ENCODE measurements at places on chromosomes 5 and 9.

- no peak for DNase-seq
Measured at GRCh38 chr5:105836268-105836667, 1834.5 kb downstream of the EFNA5 start.

GRCh38 chr5:174723979-174724483, 351 bp upstream of the MSX2 start:
- no peak for DNase-seq

- DNase-seq, result no peak
Measured at GRCh38 chr5:145237843-145238242, 597.3 kb downstream of the PRELID2 start.

DNA sequence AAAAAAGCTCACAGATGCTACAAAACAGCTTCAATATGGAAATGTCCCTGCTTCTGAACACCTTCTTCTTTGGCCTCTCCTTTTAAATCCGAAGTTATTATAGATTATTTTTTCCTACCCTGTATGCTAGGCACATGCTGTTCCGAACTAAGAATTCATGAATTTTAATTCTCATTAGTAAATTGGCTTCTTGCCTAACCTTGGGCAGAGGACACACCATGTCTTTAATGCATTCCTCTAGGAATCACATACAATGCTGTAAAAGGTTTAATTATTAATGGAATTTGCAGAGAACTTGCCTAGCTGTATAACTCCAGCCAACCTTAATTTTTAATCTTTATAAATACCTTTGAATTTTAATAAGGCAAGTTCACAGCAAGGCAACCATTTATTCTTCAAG, 234.4 kb downstream of the NTRK2 start:
- DNase-seq, result no peak

- no peak for DNase-seq
Measured at GRCh38 chr5:677131-678101, 15.7 kb downstream of the TPPP start.

- DNase-seq, result no peak
Measured at GRCh38 chr5:130875656-130876055, 289.4 kb downstream of the HINT1 start.

DNA sequence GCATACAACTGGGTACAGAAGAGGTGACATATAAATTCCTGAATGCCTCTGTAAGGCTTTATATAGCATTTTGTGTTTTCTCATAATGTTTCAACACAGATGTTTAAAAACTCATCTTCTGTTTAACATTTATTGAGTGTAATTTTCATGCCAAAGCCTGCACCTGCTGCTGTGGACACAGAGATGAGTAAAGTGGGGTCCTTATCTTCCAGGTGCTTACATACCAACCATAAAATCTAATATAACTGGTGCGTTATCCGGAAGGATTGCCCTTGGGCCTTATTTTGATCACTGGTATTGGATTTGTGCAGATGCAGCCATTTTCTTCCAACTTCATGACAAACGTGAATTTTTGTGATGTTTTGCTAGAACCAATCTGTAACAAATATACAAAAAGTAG, 222.3 kb downstream of the DMRT2 start:
- DNase-seq, result no peak

GRCh38 chr9:117725426-117725887, 21.3 kb downstream of the TLR4 start:
- DNase-seq, result no peak

DNA sequence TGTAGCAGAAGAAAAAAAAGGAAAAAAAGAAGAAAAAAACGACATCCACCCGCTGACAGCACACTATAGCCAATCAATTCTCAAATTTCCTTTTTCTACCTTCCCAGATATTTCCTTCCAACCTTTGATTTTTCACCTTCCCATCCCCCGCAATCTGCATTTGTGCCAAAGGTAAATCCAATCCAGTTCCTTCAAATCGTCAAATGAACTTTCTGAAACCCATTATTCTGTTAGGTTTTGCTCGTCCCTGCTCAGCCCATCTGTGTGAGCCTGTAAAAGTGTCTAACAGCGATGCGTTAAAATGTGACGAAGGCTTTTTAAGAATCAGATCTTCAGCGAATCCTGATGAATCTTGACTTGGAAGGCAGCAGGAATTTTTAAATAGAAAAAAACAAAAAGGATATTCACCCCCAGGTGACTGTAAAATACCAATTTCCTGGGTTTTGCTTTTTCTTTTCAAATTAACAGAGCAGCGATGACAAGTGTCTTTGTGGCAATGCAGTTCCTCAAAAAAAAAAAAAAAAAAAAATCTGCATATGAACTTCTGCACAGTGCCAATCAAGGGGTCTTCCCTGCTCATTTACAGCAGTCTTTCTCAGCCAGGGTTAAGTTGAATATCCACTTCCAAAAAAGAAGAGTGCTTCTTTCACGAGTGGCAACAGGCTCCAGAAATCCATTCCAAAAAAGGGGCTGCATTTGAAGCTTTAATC, 367 bp upstream of the SHC3 start:
- DNase-seq, result no peak

DNA sequence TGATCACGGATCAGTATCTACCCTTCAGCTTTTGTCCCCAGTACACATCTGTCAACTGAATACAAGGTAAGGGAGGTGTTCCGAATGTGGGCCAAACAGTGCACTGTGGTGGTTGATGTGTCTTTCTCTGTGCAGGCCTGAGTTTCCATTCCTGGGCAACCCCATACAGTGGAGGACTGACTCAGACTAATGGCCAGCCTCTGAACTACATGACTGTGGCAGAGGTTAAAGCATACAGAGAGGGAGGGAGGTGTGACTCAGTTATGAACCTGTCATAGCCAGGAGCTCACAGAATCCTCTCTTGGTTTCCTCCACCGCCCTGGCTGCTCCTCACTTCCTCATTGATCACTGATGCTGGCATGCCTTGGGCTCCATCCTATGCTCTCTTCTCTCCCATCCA, 136.4 kb upstream of the TAS2R1 start:
- no peak for DNase-seq

- no peak for DNase-seq
Measured at GRCh38 chr9:131918481-131918880, 161.2 kb downstream of the MED27 start.

GRCh38 chr9:107409581-107410389, 79.8 kb downstream of the KLF4 start:
- DNase-seq, result no peak

GRCh38 chr9:36728651-36729520, 156.2 kb downstream of the MELK start:
- DNase-seq, result peak; percentile 83

Measured in stimulated activated CD4-positive, alpha-beta T cell treated with anti-CD3 and anti-CD28 coated beads, Interleukin-15, amount 100 ng/mL, for 24 hours (primary cell).